ENCODE measurements at places on chromosomes 6 and 20.

DNA sequence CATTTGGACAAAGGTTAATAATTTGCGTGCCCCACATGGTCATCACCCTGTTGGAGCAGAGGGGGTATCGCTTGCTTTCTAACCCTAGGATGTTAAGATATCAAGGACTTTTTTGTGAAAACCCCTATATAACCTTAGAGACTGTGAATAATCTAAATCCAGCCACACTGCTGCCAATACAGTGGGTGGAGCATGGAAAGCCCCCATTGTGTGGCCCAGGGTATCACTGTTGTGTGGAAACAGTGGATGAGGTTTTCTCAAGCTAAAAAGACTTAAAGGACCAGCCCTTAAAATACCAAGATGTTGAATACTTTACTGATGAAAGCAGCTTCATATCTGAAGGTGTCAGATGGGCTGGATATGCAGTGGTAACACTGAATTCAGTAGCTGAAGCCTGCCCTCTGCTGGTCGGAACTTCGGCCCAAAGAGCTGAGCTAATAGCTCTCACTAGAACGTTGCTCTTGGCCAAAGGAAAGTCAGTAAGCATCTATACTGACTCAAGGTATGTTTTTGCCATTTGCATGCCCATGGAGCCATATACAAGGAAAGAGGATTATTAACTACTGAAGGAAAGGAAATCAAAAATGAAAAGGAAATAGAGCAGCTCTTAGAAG lies 695.2 kb downstream of the PHF3 start:
- peak; percentile 46 for DNase-seq

DNA sequence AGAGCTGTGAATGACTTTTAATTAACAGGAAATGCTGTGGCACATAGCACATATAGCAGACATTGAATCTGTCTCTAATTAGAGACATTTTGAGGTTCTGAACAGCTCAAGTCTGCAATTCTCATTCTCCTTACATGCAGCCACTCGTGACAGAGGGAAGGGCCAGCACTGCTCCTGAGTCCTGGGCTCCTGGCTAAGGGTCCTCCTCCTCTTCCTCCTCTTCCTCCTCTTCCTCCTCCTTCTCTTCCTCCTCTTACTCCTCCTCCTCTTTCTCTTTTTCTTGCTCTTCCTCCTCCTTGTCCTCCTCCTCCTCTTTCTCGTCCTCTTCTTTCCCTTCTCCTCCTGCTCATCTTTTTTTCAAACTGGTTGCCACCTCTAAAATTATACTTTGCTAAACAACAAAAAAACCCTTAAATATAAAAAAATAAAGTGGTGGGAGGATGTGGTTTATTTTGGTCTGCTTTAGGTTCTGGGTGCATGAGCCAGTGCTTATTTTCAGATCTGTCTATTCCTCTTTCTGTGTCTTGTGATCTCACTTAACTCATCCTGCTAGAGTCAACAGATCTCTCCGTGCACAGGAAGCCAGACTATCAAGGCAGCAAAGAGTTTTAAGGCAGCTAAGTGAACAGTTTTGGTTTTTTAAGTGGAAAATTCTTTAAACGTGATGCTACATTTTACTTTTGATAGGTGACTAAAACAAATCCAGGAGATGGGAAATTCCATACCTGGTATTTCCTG lies 159.3 kb downstream of the CD83 start:
- no peak for DNase-seq

GRCh38 chr20:10686356-10687133 lies 12.7 kb upstream of the JAG1 start:
- DNase-seq, result no peak

DNA sequence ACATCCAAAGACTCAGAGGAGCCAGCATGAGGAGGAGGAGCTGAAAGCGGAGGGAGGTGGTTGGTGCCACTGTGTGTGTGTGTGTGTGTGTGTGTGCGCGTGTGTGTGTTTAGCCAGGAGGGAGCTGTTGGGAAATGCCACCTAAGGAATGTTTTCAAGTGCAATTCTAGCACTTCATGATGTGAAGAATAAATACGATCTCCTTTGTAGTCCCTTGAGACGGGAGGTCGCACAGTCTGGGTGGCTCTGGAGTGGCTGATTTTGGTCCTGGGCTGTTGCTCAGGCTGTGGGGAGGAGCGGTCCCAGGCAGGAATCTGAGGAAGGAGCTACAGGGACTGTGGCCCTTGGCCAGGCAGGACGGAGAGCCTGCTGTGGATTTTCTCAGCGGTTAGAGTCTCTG lies 93.7 kb downstream of the PPP1R14C start:
- peak; percentile 33 for DNase-seq

GRCh38 chr6:125732398-125732797 lies 17.0 kb upstream of the HEY2 start:
- no peak for DNase-seq

DNA sequence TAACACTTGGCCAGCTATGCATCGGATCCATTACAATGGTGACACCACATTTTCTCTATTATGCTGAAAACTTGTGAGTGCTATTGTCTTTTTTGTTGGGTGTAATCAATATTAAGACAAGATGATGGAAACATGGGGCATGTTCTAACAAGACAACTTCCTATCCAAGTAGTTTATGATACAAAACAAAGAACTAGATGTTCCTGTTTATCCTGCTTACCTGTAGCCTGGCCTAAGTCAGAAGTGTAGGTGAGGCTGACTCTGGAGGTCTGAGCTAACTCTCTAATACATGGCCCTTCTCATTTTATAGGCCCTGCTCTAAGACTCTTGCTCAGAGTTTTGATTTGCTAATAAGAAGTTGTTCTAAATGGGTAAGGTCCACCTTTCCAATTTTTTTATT lies 242.4 kb upstream of the STXBP5 start:
- DNase-seq, result no peak

DNA sequence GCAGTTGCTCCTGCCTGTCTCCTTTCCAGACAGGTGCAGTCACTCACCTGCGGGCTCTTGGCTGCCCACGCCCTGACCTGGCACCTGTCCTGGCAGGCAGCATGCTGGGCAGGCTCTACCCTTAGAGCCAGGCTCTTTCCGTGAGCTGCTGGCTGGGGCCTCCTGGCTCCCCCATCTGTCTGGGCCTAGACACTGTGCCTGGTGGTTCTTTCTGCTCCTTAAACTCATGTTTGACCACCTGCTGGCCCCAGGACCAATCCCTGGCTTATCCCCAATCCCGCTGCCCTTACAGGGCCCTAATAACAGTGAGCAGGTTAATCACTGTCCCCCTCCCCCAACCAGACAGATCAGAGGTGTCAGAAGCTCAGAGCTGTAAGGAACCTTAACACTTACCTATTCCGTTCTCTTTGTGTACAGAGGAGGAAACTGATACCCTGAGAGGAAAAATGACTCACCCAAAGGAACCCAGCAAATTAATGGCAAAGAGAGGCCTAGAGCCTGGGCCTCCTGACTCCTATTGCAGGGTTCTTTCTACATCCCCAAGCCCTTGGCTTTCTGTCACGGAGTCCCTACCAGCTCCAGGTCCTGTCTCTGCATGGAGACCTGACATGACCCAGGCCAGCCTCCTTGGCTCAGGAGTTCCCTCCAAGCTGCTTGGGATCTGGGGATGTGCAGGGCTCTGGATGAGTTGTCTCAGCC lies 54.7 kb downstream of the RAB44 start:
- no peak for DNase-seq

- no peak for DNase-seq
These were observed 53.3 kb downstream of the ISM1 start for GRCh38 chr20:13274275-13274861.

- DNase-seq, result no peak
These were observed 2.3 kb downstream of the RNF114 start for GRCh38 chr20:49938173-49939163.

GRCh38 chr20:22226849-22227700 lies 357.3 kb downstream of the FOXA2 start:
- DNase-seq, result no peak
